ENCODE measurements at places on chromosomes 13 and 19.

DNA sequence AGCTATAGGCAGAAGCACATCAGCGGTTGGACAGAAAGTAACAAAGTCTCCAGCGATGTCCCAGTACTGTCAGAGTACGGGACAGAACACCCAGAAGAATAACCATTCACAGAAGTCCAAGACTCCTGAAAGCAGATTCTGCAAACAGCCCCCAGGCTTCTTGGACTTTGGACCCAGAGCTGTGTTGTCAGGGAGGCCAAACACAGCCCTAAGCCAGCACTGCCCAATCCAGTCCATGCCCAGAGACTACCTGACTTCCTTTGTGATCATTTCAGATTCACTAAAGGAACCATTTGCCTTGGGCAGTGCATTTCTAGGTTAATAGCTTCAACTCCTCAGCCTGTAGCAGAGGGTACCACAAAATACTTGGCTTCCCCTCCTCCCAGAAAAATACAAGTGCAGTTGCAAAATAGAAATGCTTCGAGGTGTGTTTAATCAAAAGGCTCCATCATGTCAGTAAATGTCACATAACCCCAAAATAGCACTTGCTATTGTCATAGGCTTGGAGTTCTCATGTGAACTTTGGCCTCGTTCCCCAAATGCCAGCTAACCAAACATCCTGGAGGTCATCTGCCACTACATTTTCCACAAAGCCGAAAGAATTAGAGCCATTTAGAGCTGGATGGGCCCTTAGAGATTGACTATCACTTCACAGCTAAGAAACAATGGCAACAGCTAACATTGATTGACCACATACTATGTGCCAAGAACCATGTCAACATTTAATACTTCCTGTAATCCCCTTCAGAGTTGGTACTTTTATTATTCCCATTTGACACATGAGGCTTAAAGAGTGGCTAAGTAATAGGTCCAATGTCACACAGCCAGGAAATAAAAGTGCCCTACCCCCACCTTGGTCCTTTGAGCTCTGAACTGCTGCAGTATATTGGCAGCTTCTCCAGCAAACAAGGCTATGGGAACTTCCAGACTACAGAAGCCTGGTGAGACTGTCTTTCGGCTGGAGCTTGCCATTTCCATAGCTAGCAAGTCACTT lies 329.9 kb downstream of the FOXO1 start:
- DNase-seq: no peak

- no peak for DNase-seq
These were observed 28.5 kb downstream of the POP4 start for GRCh38 chr19:29634423-29635130.

GRCh38 chr13:106133025-106133424 lies 402.4 kb downstream of the EFNB2 start:
- no peak for DNase-seq

DNA sequence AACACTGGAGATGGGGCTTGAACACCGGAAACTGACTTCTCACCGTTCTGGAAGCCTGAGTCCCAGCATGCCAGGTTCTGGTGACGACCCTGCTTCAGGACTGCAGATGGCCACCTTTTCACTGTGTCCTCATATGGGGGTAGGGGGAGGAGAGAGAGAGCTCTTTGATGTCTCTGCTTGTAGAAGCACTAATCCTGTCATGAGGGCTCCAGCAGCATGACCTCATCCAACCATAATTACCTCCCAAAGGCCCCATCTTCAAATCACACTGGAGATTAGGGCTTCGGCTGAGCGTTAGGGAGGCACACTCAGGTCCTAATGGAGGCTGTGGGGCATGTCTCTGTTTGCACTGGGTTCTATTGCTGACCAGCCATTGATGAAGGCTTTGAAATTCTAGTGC lies 255.3 kb downstream of the TEX29 start:
- no peak for DNase-seq

- no peak for DNase-seq
These were observed 151.5 kb downstream of the KLF5 start for GRCh38 chr13:73210218-73210883.

DNA sequence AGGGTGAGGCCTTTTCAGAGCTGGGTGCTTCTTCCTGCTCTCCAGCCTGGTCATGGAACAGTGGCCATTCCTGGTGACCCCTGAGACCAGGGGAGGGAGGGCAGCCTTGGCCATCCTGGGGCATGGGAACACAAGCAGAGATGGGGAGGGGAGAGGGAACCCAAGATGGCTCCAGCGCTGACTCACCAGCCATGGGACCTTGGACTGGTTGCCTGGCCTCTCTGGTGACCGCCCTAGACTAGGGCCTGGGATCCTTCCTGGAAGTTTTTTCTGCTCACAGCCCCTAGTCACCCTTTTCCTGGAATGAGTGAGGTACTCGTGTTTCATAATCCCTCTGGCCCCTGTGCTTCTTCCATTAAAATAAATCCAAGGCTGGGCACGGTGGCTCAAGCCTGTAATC lies 3.3 kb upstream of the OPA3 start:
- no peak for DNase-seq

- no peak for DNase-seq
These were observed 41.2 kb downstream of the PCCA start for GRCh38 chr13:100130092-100130491.

GRCh38 chr19:41324231-41324702 lies 14.3 kb downstream of the CCDC97 start:
- DNase-seq: no peak

DNA sequence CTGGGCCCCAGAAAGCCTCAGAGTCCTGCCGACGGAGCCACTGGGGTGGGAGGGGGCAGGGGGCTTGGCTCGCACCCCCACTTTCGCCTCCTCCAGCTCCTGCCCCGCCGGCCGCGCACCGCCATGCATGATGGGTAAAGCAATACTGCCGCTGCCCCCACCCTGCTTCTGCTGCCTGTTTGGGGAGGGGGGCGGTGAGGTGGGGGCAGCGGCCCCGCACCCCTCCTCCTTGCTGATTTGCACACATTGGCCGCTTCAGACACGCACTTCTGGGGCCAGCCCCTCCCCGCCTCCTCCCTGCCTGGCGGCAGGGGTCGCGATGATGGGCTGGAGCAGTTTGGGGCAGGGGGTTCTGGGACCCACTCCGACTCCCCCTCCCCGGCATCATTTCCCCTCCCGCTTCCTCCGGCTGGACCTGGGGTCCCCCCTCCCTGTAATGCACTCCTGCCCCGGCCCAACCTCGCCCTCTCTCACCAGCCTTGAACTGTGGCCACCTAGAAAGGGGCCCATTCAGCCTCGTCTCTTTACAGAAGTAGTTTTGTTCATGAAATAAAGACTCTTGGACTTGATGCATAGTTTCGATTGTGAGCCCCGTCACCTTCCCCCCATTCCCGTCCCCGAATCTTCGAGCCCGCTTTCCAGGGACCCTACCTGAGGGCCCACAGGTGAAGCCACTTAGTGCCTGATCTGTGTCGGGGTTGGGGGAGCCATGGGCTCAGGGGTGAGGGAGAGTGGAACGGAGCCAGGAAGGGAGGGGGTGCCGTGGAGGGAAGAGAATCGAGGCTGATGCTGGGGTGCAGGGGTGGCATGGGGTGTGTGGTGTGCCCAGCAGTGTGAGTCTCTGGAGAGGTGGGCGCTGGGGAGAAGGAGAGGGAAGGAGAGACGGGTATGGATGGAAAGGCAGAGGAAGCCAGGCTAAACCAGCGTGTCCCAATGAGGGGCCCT lies 1.4 kb upstream of the HPN start:
- no peak for DNase-seq

GRCh38 chr13:44015811-44016210 lies 136.1 kb downstream of the LACC1 start:
- no peak for DNase-seq

GRCh38 chr13:41900918-41901317 lies 60.0 kb downstream of the VWA8 start:
- no peak for DNase-seq

DNA sequence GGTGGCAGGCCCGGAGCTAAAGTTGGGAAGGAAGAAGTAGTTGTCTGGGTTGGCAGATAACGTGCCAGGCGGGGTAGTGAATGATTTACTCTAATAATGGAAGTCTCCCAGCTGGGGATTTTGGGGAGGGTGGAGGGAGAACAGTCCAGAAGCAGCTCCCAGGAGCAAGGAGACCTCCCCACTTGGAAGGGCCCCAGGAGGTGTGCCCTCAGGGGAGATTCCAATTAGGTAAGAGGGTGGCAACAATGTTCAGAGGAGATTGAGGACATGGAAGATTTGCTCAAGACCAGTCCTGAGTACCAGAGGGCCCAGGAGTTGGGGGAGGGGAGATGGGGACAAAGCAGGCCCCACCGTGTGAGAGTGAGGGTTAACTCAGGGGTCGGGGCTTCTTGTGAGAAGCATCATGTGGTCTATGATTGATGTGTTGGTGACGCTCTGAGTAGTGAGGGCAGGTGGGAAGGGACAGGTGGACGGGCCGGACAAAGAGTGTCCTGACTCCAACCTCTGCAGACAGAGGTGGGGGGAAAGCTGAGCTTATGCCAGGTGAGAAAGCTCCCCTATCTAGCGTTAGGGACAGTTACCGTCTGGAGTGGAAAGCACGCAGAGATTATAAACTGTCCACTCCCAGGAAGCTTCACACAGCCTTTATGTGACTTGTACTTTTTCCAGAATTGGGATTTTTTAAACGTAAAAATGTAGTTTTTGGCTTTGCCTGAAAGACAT lies 3.5 kb downstream of the SPINT2 start:
- no peak for DNase-seq

GRCh38 chr19:34276614-34277013 lies 22.3 kb downstream of the GARRE1 start:
- no peak for DNase-seq

- no peak for DNase-seq
These were observed 905.0 kb downstream of the GPC5 start for GRCh38 chr13:92303428-92303827.

- no peak for DNase-seq
These were observed 10.9 kb upstream of the TLE5 start for GRCh38 chr19:3073159-3073563.

DNA sequence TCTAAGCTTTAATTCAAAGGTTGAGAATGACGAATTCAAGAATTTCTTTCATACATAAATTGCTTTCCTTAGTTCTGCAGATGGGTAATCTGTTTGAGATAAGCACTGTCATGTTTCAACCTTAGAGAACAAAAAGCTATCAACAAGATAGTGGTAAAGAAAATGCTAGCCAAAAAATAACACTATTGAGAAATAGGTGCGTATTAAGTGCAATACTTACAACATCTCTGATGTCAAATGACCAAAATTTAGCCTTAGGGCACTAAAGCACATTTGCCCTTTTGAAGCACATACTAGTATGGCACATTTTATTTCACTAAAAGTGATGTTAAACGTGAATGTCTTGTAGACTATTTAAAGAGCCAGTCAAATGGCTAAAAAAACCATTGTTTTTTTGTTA lies 4.9 kb downstream of the KBTBD6 start:
- DNase-seq: no peak
